ENCODE measurements at places on chromosomes 12 and 14.

DNA sequence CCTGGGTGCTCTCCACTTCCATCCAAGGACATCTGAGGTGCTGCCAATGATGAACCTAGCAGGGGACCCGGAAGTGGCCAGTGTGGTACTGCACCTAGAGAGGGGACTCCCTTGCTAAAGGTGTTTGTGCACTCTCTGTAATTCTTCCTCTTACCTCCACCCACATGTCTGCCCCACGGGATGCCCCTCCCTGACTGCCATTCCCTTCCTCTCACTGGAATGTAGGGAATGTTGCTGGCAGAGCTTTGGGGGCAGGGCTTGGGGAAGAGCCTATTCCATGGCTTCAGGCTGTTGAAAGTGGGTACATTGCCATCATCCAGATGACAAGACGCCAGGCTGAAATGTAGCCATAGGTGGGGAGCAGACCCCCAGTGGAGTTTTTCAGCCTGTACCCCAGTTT, 153.2 kb downstream of the SMOC1 start:
- DNase-seq, result no peak

GRCh38 chr12:78293059-78293686, 462.5 kb downstream of the NAV3 start:
- no peak for DNase-seq

GRCh38 chr12:78530100-78530765, 334.3 kb upstream of the SYT1 start:
- no peak for DNase-seq

GRCh38 chr12:52204095-52204930, 12.5 kb upstream of the KRT80 start:
- DNase-seq, result no peak

GRCh38 chr14:102568115-102568614, 24.3 kb upstream of the RCOR1 start:
- DNase-seq, result peak; percentile 81

- peak; percentile 65 for DNase-seq
Observed at GRCh38 chr12:116880817-116881324, 370 bp downstream of the HRK start.

GRCh38 chr14:79878229-79878628, 333.1 kb downstream of the DIO2 start:
- DNase-seq, result no peak

DNA sequence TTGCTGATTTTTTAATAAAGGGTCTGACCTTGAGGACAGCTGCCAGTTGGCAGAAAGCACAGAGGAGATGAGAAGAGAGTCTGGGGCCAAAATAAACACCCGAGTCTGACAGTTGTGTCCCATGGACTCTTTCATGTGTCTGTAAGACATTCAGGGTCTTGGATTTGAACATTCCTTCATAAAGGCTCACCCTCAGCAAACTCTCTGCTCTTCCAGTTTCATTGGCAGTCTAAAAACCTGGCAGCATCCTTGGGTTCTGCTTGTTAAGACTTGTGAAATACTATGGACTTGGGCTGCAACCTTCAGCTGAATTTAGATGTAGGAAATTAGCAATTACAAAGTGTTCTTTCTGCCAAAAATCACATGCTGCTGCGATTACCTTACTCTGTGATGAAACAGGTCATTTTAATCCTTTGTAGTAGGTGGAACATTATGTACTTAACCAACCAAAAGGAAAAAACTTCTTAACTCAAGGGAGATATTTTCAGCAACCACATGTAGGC, 32.0 kb upstream of the LMNTD1 start:
- DNase-seq, result no peak

DNA sequence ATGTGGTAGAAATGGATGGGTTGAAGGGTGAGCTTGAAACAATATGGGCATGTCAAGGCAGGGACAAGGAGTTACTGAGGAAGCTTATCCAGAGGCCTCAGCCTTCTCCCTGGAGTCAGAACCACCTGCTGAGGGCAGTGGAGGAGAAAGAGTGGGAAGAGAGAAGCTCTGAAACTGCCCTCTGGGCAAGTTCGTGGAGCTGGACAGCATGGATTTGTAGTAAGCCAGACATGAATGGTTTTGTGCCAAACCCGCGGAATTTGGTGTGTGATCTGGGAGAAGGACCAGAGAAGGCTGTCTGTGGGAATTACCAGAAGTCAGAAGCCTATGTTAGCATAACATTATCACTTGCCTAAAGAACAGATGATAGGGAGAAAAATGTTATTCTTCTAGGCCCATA, 164.8 kb downstream of the SLC41A2 start:
- no peak for DNase-seq

DNA sequence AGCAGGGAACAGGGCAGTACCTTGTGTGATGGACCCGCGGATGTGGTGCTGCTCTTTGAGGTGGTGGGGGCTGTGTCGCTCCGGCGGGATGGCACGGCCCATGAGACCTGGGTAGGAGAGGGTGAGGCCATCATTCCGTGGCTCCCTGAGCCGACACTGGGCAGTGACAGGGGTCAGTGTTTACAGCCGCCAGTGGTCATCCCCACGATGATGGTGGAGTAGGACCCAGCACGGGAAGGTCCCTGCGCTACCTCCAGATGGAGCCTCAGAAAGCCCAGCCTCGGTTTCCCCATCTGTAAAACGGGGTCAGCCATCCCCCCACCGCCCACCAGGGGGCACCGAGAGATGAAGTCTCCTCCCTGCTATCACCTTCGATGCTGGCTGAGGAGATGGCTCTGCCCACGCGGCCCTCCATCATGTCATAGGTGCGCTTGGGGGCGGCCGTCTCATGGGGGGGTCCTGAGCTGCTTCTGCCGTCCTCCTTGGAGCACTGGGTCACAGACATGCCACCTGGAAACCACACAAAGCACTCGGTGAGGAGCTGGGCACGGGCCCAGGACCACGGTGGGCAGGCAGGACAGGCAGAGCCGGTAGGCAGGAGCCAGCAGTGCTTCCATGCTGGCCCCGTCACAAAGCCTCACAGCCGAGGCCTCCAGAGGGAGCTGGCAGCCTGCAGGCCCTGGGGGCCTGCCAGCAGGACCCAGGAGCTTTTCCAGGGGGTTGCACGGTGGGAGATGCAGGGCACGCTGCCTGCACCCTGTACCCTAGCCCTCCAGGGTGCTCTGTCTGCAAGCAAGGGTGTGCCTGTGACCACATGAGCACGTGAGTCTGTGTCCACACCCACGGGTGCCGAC, 53.1 kb downstream of the RFLNA start:
- peak; percentile 69 for DNase-seq

GRCh38 chr12:124144531-124145194, 150.2 kb upstream of the RFLNA start:
- DNase-seq, result no peak

DNA sequence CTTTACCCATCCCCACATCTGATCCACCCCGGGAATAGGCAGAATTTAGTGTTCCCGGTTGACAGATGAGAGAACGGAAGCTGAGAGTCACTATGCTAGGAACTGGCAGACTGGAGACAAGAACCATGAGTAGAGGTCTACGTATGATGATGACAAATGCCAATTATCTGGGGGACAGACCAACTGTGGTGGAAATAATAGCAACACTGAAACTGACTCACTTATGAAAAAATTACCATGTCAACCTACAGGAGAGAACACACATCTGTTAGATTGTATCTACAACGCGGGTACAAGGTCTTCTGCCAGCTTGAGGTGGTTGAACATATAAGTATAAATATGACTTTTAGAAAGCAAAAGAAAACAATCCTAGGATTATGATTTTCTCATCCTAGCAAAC, 15.4 kb upstream of the SELPLG start:
- DNase-seq, result no peak

DNA sequence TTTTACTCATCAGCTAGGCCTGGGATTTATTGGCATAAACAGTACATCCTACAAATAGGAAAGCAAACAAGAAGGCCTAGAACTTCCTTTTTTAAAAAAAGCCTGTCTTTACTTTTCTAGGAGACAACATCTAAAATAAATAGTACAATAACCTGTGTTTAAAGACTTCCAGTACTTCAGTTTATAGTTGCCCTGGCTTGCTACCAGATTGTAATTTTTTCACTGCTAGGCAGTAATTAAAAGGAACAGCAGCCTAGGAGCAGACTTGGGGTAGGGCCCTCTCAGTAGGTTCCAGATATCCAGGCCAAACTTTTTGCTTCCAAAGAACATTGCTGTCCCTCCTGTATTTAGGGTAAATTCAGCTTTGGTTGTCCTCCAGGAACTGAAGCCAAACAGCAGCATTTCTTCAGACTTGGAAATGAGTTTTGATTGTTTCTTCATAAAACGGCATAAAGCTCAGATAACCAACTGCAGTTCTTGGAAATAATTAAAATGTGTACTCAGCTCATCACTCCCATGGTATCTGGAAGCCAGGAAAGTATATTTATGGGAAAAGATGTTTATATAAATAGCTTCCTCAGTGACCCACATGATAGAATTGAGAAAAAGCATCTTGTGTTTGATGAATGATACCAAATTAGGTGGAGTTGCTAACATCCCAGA, 61.7 kb downstream of the PPP1R36 start:
- no peak for DNase-seq

DNA sequence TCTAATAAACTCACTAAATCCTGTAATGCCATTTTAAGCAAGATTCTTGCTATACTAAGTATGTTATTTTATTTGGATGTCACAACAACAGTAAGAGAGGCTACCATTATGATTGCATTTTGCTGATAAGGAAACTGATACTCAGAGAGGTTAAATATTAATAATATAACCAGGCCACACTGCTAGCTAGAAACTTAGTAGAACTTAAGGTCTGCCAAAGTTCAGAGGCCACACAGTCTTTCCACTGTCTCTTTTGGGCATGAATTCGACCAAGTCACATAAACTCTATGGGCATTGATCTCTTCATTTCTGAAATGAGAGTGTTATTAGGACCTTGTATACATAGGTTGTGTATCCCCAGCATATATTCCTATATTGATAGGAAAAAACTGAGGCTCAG, 147.9 kb downstream of the SYNE2 start:
- DNase-seq, result no peak

DNA sequence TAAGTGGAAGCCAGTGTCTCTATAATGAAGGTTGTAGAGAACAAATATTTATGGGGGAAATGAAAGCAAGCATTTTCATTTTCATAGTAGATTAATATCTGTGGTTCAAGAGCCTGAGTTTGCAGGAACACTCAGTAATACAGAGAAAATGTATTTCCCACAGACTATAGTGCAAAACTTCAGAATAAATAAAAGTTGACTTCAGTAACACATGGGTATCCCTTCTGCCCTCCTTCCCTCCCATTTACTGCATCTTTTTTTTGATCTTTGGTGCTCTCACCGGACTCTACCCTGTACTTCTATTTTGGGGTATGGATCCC, 75.3 kb upstream of the AMN1 start:
- no peak for DNase-seq

DNA sequence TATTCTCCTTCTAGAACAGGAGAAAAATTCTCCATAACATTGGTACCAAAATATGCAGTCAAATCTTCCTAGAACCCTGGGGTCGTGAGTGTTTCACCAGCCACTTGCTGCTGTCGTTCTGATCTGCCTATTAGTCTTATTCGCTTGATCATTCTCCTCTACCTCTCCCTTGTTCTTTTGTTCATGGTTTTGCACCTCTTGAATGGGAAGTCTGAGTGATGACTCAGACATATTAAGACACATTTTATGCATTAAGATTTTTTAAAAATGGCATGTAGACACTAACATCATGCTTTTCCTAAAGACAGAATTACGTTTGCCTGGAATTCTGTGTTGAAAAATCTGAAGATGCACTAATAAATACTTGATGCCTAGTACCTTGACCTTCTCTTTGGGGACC, 159.2 kb upstream of the LRIG3 start:
- no peak for DNase-seq

GRCh38 chr14:97946240-97946639, 1149.1 kb downstream of the VRK1 start:
- no peak for DNase-seq

GRCh38 chr12:18391151-18391550, 129.8 kb downstream of the PIK3C2G start:
- no peak for DNase-seq

GRCh38 chr14:77707355-77707723, 484 bp downstream of the ALKBH1 start:
- DNase-seq, result no peak

Data from activated effector memory CD4-positive, alpha-beta T cell treated with anti-CD3 and anti-CD28 coated beads, Interleukin-2, amount 50 U/mL, for 16 hours (primary cell).